ENCODE measurements at places on chromosomes 7 and 10. TPM values are rescaled to one million over a fixed set of nuclear protein-coding genes. Genes with fewer than 3 reads are reported as not detected.

Gene PRKCQ
- 6.0 TPM for total RNA-seq

DNA sequence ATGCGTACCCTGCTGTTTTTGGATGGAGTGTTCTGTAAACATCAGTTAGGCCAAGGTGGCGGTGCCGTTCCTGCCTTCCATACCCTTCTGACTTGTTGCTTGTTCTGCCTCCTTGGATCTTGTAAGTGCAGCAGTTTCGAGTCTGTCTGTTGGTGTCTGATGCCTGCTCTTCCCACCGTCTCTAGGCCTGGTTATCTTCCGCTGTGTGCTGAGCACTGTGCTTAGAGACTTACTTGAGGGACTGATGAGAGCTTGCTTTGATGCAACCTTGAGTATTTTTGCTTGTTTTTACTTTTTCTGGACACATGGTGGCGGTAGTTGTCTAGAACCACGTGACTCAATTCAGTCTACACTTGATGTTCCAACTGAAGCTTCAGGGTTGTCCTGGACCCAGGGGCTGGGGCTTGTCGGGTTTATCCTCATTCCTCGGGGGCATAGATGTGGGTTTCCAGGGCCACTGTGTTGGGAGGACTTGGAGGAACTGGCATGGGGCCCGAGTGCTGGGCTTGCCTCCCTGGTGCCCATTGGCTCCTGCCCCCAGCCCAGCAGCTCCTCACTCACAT is 14.4 kb upstream of the SPRN start:
- H3K4me3 ChIP-seq: no peak overlapping the region
- H3K4me1 ChIP-seq: peaks cover 11% of the 10 kb centered on the region
- DNase-seq: no peak
- H3K36me3 ChIP-seq: no peaks in the 10 kb centered on the region

Gene RBM48
- 9.3 TPM for total RNA-seq

Gene ZNF722
- total RNA-seq: not detected

DNA sequence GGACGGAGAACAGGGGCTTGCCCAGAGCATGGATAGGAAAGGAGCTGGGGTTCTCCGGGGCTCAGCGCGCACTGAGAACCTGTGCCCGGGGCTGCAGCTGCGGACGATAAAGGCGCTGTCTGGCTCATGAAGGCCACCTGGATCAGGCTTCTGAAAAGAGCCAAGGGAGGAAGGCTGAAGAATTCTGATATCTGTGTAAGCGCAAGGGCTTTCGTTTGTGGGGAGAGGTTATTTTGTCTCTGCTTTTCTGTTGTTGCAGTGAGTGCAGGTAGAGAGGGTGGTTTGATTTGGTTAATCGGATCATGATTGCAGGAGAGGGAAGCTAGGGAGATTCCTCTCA is 250.5 kb downstream of the NSUN6 start:
- peaks cover 13% of the 10 kb centered on the region for H3K4me1 ChIP-seq
- peak; percentile 31 for DNase-seq
- no peak overlapping the region for H3K27ac ChIP-seq
- H3K27me3 ChIP-seq: no peaks in the 10 kb centered on the region
- H3K36me3 ChIP-seq: no peaks in the 10 kb centered on the region
- no peak overlapping the region for H3K4me3 ChIP-seq
